Activated CD4-positive, alpha-beta T cell treated with anti-CD3 and anti-CD28 coated beads for 36 hours (primary cell): ENCODE measurements at places on chromosomes 1 and 21. TPM values are rescaled to one million over a fixed set of nuclear protein-coding genes. Genes with fewer than 3 reads are reported as not detected.
A peak's percentile ranks its signal among the peaks of the same experiment; 100 is the strongest.

GRCh38 chr1:245396615-245397014, 241.8 kb downstream of the KIF26B start:
- peaks cover 1% of the 10 kb centered on the region for H3K27me3 ChIP-seq
- no peak for DNase-seq
- H3K4me1 ChIP-seq, result no peaks in the 10 kb centered on the region
- no peaks in the 10 kb centered on the region for H3K36me3 ChIP-seq

The WNT3A gene
- total RNA-seq, result not detected

The H3-3A gene
- total RNA-seq, result 176 TPM

- H3K36me3 ChIP-seq, result no peaks in the 10 kb centered on the region
- H3K27ac ChIP-seq, result no peak overlapping the region
- peak; percentile 62 for DNase-seq
Measured at GRCh38 chr1:232226197-232226712, 403.7 kb downstream of the SIPA1L2 start.

The DNAI4 gene
- 0.87 TPM for total RNA-seq

DNA sequence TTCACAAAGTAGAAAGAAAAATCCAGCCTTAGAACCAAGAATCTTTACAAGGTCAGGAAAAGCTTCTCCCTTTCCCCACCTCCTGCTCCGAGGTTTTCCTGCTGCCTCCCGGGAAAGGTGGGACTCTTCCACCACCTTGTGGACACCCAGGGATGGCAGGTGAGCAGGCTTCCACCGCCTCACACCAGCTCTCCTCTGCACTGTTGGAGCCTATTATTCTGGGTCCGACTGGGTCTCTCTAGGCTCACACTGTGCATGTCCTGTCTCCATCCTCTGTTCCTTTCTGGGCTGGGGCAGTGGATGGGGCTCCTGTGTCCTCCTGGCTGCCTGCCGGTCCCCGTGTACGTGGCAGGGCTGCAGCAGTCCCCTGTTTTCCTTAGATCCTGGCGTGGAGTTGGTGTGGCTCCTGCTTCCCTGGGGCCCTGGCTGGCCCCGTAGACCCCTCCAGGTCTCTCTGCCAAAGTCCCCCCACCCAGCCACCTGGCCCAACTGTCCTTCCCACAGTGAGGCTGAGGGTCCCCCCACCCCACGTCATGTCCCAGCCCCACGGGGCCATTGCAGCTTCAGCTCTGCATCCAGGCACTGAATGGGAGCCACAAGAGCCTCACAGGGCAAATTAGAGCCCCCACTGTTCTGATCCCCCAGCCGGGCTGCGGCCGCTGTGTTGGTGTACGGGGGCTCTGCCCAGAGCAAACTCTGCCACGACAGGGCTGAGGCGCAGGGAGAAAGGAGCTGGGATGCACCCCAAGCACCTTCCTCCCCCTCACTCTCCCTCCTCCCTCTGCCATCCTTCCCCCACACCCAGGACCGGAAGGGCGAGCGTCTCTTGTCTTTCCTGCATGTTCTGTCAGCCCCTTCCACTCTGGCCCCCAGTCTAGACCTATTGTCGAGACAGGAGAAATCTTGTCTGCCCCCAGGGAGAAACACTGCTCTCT, 3.3 kb upstream of the SLC45A1 start:
- no peak overlapping the region for H3K4me3 ChIP-seq
- no peaks in the 10 kb centered on the region for H3K36me3 ChIP-seq
- peaks cover 12% of the 10 kb centered on the region for H3K4me1 ChIP-seq
- peaks cover 27% of the 10 kb centered on the region for H3K27me3 ChIP-seq

DNA sequence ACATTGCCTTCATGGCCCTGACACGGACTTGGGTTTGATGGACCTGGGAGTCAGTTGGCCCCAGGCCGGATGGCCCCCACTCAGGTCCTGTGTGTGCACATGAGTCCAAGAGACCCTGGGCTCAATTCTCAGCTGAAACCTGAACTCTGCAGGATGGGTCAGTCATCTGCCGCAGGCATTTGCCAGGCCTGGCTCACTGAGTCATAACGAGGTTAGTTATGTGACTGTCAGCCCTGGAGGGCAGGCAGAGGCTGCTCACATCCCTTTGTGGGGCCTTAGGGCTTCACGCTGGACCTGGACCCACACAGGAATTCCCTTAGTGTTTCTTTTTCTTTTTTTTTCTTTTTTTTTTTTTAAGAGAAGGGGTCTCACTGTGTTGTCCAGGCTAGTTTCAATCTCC, 46.5 kb downstream of the PSMG1 start:
- no peak overlapping the region for H3K27ac ChIP-seq
- H3K4me3 ChIP-seq, result no peak overlapping the region
- H3K4me1 ChIP-seq, result no peaks in the 10 kb centered on the region
- DNase-seq, result no peak
- no peaks in the 10 kb centered on the region for H3K27me3 ChIP-seq

- DNase-seq, result peak; percentile 6
- H3K27ac ChIP-seq, result no peak overlapping the region
- no peaks in the 10 kb centered on the region for H3K4me1 ChIP-seq
- no peaks in the 10 kb centered on the region for H3K27me3 ChIP-seq
- H3K36me3 ChIP-seq, result no peaks in the 10 kb centered on the region
- no peak overlapping the region for H3K4me3 ChIP-seq
Measured at GRCh38 chr1:109767637-109768334, 4.1 kb upstream of the EPS8L3 start.

GRCh38 chr1:9069326-9070100, at the start of gene SLC2A5:
Gene SLC2A5, minus strand, starts transcription at chr1:9069635. Its CDS starts 99 bp downstream, at chr1:9069536.
- no peak within 1 kb of the TSS for H3K27ac ChIP-seq
- H3K36me3 ChIP-seq, result no peaks in the 10 kb centered on the region
- DNase-seq, result no peak
- no peaks in the 10 kb centered on the region for H3K4me1 ChIP-seq
- H3K4me3 ChIP-seq, result no peak within 1 kb of the TSS

The TSPAN1 gene
- total RNA-seq, result not detected

DNA sequence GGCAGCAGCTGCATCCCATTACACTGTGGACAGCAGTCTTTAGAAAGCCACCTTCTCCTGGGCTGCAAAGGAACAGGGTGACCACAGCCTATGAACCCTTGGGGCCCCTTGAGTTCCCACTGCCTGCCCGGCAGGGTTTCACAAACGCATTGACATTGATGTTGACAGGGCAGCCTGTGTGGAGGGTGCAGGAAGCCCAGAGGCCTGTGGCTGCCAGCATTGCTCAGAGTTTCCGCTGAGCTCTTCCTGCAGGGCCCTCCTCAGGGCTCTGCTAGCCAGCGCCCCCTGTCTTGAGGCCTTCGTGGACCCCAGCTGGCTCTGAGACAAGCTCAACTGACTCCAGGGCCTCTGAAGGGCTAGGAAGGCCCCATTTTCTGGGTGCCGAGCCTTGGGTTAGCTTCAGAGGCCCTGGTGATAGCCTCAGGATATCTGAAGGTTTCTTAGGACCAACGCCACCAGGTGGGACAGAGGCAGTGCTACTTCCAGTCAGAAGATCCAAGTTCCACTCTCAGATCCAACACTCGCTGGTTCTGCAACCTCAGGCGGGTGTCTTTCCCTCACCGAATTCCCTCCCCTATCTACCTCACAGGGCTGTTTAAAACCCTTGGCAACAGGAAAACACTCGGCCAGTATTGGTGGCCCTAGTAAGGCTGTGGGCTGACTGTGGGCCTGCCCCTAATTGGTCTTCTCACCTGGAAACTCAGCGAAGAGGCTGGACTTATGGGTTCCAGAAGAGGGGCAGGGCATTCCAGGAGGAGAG, 27.2 kb upstream of the EPS8L3 start:
- peak overlapping the region; percentile 87 for H3K27ac ChIP-seq
- H3K27me3 ChIP-seq, result no peaks in the 10 kb centered on the region
- DNase-seq, result peak; percentile 93
- H3K36me3 ChIP-seq, result no peaks in the 10 kb centered on the region
- H3K4me1 ChIP-seq, result peaks cover 55% of the 10 kb centered on the region
- H3K4me3 ChIP-seq, result no peak overlapping the region

DNA sequence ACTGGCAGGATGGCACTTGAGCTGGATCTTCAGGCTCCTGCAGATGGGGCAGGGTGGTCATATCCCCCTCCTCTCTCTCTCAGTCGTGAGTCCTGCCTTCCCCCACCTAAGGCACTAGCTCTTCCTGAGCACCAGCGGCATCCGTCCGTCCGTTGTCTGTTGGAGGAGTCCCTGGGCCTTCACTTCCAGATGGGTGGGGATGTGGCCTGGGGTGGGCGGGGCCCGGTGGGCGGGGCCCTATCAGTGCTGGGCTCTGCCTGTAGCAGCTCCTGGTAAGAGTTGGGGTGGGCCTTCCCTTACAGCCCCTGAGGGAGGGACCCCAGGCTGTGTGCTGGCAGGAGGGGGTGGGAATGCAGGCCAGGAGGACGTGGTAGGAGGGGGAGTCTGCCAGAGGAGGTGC, 10.3 kb downstream of the LDLRAD2 start:
- no peak overlapping the region for H3K4me3 ChIP-seq
- peaks cover 2% of the 10 kb centered on the region for H3K4me1 ChIP-seq
- H3K27ac ChIP-seq, result no peak overlapping the region
- H3K36me3 ChIP-seq, result no peaks in the 10 kb centered on the region
- H3K27me3 ChIP-seq, result no peaks in the 10 kb centered on the region
- no peak for DNase-seq

DNA sequence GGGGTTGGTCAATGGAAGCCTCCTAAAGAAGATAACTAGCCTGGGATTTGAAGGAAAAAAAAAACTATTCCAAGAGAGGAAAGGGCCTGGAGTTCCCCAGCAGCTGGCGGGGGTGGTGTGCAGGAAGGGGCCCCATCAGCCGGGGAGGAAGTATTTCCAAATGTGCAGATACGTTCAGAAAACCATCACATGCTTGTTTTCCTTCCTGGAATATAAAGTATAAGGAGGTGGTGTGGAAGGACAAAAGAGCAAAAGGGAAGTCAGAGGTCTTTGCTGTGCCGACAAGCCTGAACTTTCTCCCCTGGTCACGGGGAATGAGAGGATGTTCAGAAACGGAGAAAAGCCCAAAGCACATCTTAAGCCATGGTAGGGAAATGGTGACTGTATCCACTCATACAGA, 72.0 kb upstream of the BACE2 start:
- no peaks in the 10 kb centered on the region for H3K4me1 ChIP-seq
- no peak for DNase-seq
- H3K36me3 ChIP-seq, result no peaks in the 10 kb centered on the region
- H3K4me3 ChIP-seq, result no peak overlapping the region

DNA sequence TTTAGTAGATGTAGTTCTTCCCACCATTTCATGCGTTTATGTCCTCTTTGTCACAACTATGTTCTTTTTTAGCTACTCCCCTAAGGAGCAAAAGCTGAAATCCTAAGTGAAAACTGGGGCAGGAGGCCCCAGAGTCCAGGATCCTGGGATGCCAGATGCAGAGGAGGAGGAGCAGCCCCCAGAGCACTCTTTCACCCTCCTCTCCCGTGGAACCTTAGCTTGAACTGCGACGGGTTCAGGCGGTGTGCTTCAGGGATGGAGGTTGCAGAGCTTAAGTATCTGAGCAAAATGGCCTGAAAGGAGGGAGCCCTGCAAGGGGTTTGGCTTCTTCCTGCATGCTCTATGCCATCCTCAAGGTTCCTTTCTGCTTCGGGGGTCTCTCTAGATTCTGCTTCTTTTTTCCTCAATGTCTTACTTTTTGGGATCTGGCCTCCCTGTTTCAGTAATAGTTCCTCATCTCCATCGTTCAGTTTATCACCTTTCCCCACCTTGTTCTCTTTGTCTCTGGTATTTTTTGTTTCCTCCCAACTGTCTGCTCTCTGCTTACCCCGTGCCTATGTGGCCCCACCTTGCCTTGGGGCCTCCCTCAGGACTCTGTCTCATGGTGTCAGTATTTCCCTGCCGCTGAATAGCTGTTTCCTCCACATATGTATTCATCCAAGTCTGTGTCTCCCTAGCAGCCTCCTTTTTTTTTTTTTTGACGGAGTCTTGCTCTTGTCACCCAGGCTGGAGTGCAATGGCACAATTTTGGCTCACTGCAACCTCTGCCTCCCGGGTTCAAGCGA, 2.7 kb upstream of the NHLH1 start:
- no peaks in the 10 kb centered on the region for H3K27me3 ChIP-seq
- no peak overlapping the region for H3K27ac ChIP-seq
- H3K36me3 ChIP-seq, result peaks cover 10% of the 10 kb centered on the region
- no peak for DNase-seq

GRCh38 chr1:206023695-206024094, at the start of gene CTSE:
Gene CTSE, minus strand, starts transcription at chr1:206023895. Its CDS starts 104 bp downstream, at chr1:206023791.
- no peak within 1 kb of the TSS for H3K27ac ChIP-seq
- no peaks in the 10 kb centered on the region for H3K4me1 ChIP-seq
- peaks cover 7% of the 10 kb centered on the region for H3K27me3 ChIP-seq
- H3K4me3 ChIP-seq, result no peak within 1 kb of the TSS

The DDAH1 gene
- 0.09 TPM for total RNA-seq

DNA sequence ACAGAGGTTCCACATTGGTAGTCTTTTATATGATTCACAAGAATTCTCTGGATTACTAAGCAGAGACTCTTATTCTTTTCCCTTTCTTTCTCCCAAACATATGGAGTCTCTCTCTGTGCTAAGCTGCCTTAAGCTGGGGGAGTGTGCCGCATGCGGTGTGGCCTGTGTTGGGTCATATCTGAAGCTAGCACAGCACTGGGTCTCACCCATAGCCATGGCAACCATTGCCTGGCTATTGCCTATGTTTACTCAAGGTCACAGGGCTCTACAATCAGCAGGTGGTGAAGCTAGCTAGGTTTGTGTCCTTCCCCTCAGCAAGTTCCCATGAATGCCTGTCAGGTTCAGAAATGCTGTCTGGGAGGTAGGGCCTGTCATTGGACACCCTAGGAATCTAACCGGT, 73.6 kb upstream of the ZRANB2 start:
- no peaks in the 10 kb centered on the region for H3K27me3 ChIP-seq
- no peak overlapping the region for H3K4me3 ChIP-seq
- no peaks in the 10 kb centered on the region for H3K4me1 ChIP-seq

The ECM1 gene
- 1.2 TPM for total RNA-seq

The AGMAT gene
- 24.0 TPM for total RNA-seq

GRCh38 chr1:107095647-107096046, 39.2 kb downstream of the PRMT6 start:
- no peak overlapping the region for H3K4me3 ChIP-seq
- H3K27ac ChIP-seq, result no peak overlapping the region
- DNase-seq, result no peak
- no peaks in the 10 kb centered on the region for H3K4me1 ChIP-seq
- H3K36me3 ChIP-seq, result no peaks in the 10 kb centered on the region

- H3K27ac ChIP-seq, result no peak overlapping the region
- H3K36me3 ChIP-seq, result no peaks in the 10 kb centered on the region
- H3K27me3 ChIP-seq, result no peaks in the 10 kb centered on the region
- H3K4me1 ChIP-seq, result peaks cover 22% of the 10 kb centered on the region
Measured at GRCh38 chr1:150142083-150142482, 7.6 kb upstream of the PLEKHO1 start.

The FCN3 gene
- not detected for total RNA-seq

DNA sequence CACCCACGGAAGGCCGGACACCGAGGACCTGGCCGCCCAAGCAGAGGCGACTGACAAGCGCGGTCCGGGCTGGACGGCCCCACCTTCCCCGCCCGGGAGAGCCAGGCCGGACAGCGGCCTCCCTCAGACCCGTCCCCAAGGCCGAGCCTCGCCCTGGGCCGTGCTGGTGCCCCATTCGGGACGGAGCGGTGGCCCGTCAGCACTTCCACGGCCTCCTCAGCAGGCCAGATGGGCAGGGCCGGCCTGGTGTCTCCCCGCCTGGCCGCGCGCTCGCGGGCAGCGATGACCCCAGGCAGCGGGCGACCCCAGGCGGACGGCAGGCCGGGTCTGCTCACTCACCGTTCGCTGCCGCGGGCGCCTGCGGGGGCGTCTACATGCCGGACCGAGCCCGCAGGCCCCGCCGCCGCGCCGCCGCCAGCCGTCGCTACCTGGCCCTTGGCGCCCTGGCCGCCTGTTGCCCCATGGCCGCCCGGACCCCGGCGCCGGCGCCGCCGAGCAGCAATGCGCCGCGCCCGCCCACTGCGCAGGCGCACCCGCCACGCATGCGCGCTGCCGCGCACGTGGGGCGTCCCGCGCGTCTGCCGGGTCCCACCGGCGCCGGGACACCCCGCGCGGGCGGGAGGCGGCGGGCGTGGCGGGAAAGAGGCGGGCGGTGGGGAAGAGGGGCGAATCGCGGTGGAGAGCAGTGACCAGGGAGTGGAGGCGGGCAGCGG, at the start of gene NADK:
NADK (minus strand) TSS at position 521 of the 713 bp plus-strand sequence. CDS start 13,064 bp downstream, outside the sequence.
- H3K4me1 ChIP-seq, result peaks cover 62% of the 10 kb centered on the region
- peak; percentile 77 for DNase-seq
- peaks cover 6% of the 10 kb centered on the region for H3K36me3 ChIP-seq
- H3K4me3 ChIP-seq, result peak within 1 kb of the TSS; percentile 78
- H3K27ac ChIP-seq, result peak within 1 kb of the TSS; percentile 83

The COL6A1 gene
- 0.57 TPM for total RNA-seq
